Left renal cortex interstitium (tissue), 4 donors: ENCODE measurements at places on chromosomes 6 and 20. TPM values are rescaled to one million over a fixed set of nuclear protein-coding genes. Genes with fewer than 3 reads are reported as not detected.

The PRRC2A gene
- 129 TPM for polyA plus RNA-seq

DNA sequence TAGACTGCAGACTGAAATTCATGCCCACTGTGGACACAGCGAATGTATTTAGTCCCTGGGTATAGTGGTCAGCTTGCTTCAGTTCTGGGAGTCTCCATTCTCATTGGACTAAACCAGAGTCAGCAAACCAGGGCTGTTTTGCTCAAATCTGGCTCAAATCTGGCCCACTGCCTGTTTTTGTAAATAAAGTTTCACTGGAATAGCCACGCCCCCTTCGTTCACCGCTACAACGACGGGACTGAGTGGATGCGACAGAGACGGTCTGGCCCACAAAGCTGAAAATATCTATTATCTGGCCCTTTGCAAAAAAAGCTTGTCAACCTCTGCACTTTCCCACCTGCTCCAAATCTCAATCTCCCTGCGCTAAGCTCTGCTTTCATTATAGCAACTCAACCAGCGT is 135.4 kb downstream of the BMP7 start:
- no peak for DNase-seq

DNA sequence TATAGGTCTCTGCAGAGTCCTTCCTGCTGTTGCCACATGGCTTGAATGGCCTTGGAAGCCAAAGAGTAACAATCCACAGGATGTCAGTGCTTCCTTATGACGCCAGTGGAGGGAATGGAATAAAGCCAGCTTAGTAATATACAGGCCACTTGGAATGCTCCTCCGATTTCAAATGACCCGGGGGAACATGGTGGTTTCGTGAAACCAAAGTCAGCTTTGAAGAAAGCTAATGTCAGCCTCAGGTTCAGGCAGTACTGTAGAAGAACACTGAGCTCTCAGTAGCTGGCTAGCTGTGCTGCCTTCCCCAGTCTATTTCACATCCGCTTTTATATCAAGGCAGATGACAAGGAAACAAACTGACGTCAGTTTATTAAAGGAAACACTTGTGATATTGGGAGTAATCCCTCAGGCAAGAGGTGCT is 189.1 kb downstream of the DTNBP1 start:
- no peak for DNase-seq

- no peak for DNase-seq
Observed at GRCh38 chr6:3805448-3806123, 43.6 kb upstream of the FAM50B start.

DNA sequence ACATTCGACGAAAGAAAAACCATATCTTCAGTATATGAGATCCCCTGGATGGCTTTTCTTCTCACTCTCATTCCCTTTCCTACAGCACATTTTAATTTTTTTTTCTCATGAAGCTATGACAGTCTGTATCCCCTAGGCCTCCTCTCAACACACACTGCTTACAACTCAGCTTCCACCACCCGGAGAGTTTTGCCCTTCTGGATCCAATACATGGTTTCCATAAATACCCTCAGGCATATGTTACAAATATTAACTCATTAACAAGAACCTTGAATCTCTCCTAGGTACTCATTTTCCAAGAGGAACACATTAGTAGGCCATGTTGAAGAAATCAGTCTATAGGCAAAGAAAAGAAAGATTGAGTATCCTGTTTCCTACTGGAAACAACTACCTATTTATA is 44.0 kb downstream of the PAK5 start:
- no peak for DNase-seq
